Left ventricle myocardium superior (tissue), 1 donor: ENCODE measurements at places on chromosomes 12 and 14. TPM values are rescaled to one million over a fixed set of nuclear protein-coding genes. Genes with fewer than 3 reads are reported as not detected.

HSPA2 gene
- total RNA-seq = 13.8 TPM

NPFF gene
- total RNA-seq = not detected

TAS2R13 gene
- total RNA-seq = 0.30 TPM

IL31 gene
- not detected for total RNA-seq

P2RX4 gene
- total RNA-seq = 4.9 TPM

MEG3 gene
- total RNA-seq = 20.6 TPM

BDKRB2 gene
- total RNA-seq = 0.57 TPM

JAG2 gene
- 33.6 TPM for total RNA-seq

KRT73 gene
- total RNA-seq = not detected
